ENCODE measurements at places on chromosomes 5 and 9.

DNA sequence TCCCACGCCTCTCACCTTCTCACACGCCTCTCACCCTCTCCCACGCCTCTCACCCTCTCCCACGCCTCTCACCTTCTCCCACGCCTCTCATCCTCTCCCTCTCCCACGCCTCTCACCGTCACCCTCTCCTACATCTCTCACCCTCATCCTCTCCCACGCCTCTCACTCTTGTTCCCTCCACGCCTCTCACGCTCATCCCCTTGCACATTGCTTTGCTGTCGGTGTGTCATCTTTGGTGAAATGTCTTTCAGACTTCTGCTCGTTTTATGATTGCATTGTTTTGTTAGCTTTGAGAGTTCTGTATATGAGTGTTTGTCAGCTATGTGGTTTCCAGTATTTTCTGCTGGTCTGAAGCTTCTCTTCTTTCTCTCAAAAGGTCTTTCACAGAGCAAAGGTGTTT is 102.7 kb downstream of the EHMT1 start:
- DNase-seq = no peak

DNA sequence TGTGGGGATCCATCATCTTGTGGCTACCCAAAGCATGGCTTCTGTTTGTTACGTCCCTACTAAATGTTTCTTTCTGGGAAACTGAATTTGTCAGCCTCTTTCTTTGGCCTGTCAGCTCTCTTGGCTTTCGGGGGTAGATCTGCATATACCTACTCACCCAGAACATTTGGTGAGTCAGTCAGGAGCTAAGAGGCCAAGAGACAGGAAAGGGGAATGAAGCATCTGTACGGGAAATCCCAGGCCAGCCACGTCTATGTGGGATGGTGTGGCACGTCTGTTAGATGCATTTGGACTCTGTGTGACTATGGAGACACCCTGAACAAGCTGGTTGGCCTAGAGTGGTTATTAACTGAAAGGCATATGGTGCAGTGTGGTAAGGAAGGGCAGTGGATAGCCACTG is 58.1 kb downstream of the CDO1 start:
- no peak for DNase-seq

DNA sequence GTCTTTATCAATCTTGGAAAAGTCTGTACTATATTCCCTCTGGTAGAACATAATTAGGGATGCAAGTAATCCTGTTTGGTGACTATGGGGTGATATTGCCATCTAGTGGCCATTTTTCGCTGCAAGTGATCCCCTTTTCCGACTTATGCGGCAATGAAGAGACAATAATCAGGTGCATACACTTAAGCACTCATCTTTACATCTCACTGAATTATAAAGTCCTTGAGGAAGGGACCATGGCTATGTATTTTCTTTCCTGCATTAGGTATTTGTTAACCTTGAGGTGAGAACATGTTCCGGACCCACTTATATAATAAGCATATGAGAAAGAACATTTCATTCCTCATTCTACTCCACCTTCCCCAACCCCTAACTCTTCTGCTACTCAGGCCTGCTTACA is 19.6 kb upstream of the LIX1 start:
- DNase-seq = peak; percentile 70

GRCh38 chr5:41213340-41213739 is at the start of gene C6:
TSS of gene C6 (minus strand) at chr5:41213532. CDS start at chr5:41203230, 10,302 bp downstream.
- no peak for DNase-seq

- DNase-seq = no peak
Observed at GRCh38 chr9:129575818-129576217, 45.1 kb downstream of the C9orf50 start.

DNA sequence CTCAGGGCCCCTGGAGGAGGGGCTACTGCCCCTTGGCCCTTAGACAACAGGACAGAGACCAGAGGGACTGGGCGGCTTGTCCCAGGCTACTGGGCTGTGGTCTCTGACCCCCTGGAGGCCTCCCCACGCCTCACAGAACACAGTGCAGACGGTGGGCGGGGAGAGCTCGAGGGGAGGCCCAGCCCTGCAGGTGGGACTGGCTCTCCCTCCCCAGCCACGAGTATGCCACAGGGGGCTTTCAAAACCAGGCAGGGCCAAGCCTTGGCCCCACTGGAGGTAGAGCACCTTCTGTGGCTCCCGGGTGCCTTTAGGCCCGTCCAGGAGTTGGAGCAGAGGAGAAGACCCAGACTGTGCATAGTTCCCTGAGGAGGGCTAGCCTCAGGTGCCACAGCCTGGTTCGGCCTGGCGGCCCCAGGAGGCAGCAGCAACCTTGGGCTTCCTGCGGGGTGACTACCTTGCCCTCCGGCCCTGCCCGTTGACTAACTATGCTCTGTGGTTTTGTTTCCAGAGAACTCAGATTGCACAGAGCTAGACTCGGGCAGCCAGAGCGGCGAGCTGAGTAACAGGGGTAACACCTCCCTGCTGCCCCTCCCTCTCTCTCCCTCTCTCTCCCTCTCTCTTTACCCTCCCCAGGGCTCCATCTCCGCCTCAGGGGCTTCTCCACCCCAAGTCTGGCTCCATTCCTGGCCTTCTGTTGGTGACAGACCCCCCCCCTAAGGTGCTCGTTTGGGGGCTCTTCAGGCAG is 15.5 kb downstream of the CARD19 start:
- DNase-seq = no peak

DNA sequence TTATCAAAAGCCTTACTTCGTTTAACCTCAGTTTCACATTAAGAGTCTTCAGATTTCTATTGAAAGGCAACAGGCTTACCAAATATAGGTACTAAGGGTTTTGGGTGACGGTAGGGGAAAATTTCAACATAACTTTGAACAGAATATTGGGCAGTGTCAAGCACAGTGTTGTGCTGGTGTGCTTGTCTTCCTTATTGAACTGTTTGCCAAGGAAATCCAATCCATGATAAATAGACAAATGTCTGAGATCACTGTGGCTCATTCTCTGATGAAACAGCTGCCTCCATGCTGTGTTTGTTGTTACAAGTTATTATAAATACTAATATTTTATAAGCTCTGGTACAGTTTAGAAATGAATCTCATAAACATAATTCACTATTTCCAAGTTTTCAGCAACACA is 730.1 kb downstream of the NR2F1-AS1 start:
- no peak for DNase-seq

GRCh38 chr5:7610531-7611177 is 214.7 kb downstream of the ADCY2 start:
- DNase-seq = no peak

DNA sequence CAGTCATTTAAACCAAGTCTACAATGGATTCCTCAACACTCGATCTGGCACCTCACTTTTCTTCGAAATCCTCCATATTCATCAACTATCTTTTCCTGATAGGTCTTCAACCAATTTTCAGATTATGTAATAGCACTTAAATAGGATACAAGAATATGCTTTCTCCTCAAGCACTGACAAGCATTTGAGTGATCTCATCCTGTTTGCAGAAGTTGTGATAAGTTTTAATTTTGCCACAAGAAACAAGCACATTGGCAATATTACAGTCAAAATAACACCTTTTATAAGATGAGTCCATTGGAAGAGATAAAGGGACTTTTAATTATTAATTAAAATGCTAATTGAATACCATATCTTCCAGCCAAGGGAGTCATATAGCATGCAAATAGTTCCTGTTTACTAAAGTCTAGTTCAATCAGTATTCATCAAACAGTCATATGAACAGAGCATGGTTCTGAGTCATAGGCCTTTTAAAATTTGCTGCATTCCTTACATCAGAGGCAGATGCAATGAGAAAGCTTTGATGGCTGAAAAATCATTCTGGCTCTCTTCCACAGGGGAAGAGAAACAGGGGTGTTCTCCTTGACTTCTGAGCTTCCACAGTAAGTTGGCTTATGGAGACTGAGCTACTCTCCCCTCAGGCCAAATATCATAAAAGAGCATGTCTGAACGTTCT is 32.7 kb upstream of the ZCCHC9 start:
- DNase-seq = no peak

- no peak for DNase-seq
Observed at GRCh38 chr9:121499427-121500164, at the start of gene GGTA1. TSS of gene GGTA1 (minus strand) at chr9:121499844. CDS start at chr9:121467922, 31,922 bp downstream.

DNA sequence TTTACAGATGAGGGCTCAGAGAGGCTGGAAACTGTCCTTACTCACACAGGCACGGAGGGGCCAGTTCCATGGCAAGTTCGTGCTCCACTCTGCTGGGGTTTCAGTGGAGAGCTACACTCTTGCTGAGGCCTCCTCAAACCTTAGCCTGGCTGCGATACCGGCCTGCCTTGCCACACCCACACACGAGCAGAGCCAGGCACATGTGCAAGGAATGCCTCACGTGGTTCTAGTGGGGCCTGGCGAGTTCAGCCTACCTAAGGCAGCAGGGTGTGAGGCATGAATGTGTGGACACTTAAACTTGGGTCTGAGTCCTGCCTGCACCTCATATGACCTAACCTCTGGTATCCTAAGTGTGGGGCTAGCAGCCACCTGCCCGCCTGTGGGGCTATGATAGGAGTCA is 21.5 kb upstream of the PRDM12 start:
- DNase-seq = no peak

- DNase-seq = no peak
Observed at GRCh38 chr9:71920456-71921189, 9.2 kb downstream of the C9orf85 start.

DNA sequence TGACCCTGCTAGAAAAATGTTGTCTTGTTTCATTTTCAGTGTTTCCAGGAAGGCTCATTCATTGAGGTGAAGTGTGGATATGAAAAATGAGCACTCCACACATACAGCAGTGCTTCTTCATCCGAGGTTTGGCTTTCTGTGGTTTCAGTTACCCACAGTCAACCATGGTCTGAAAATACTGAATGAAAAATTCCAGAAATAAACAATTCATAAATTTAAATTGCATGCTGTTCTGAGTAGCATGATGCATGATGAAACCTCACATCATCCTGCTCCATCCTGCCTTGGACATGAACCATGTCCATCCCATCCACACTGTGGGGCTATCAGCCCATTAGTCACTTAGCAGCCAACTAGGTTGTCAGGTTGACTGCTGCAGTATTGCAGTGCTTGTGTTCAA is 10.4 kb upstream of the SLC45A2 start:
- DNase-seq = no peak

DNA sequence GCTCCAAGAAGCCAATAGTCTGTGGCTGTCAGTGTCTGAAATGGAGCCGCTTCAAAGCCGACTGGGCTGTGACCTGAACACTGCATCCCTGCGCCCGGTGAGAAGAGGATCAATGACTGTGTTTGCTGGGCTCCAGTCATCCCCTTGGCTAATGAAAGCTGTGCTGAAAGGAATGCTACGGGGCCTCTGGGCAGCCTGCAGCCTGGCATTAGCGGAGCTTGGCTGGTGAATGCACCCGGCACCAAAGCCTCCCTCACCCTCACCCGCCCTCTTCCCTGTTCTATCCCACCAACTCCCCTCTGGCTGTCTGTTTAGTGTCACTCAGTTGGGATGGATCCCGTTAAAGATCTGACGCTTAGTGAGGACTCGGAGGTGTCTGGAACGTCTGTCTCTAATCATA is 355.3 kb downstream of the BNC2 start:
- no peak for DNase-seq

- DNase-seq = no peak
Observed at GRCh38 chr9:124238546-124239140, 19.1 kb upstream of the NEK6 start.

DNA sequence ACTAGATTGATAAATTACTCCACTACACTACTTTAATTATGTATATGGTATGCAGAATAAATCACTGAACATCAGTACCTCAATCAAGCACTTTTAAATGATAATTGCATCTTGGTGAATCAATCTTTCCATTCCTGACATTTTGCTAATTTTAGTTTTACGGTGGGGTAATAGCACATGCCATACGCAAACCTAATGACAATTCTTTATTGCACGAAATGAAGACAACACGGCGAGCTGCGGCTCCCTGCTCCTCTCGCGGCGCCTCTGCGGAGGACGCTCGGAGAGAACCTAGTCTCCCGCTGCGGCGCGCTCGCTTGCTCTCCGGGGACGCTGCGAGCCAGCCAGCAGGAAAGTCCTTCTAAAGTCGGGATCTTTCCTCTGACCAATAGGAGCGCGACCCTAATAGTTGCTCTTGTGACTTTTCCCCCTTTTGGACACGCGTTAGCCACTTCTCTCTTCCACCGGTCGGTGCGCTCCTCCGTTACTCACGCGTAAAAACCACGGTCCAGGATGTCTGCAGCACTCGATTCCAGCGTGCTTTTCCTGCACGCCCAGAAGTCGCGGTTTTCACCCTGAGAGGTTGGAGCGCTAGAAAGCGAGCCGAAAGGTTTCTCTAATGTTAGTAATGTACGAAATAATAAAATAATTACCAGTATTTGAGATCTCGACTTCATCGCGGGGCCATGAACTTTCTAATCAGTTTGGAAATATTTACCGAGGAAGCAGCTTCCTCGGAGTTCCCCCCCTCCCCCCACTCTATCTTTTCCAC is 1.0 kb upstream of the MEF2C start:
- peak; percentile 38 for DNase-seq

- peak; percentile 70 for DNase-seq
Observed at GRCh38 chr5:69493396-69494133, 975 bp downstream of the OCLN start.

GRCh38 chr9:128723352-128723865 is 518 bp downstream of the ZDHHC12 start:
- no peak for DNase-seq
